ENCODE measurements at places on chromosomes 11 and 22.
A peak's percentile ranks its signal among the peaks of the same experiment; 100 is the strongest.

DNA sequence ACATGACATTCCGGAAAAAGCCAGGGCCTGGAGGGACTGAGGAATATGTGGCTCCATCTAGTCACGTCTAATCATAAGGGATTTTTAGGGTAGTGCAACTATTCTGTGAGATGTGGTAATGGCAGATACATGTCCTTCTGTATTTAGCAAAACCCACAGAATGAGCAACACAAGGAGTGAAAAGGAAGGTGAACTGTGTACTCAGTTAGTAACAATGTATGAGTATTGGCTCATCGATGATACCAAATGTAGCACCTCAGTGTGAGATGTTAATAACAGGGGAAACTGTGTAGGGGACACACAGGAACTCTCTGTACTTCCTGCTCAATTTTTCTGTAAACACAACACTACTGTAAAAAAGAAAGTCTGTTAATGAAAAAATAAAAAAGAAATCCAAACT is 42.0 kb upstream of the CARS1 start:
- no peak for DNase-seq

DNA sequence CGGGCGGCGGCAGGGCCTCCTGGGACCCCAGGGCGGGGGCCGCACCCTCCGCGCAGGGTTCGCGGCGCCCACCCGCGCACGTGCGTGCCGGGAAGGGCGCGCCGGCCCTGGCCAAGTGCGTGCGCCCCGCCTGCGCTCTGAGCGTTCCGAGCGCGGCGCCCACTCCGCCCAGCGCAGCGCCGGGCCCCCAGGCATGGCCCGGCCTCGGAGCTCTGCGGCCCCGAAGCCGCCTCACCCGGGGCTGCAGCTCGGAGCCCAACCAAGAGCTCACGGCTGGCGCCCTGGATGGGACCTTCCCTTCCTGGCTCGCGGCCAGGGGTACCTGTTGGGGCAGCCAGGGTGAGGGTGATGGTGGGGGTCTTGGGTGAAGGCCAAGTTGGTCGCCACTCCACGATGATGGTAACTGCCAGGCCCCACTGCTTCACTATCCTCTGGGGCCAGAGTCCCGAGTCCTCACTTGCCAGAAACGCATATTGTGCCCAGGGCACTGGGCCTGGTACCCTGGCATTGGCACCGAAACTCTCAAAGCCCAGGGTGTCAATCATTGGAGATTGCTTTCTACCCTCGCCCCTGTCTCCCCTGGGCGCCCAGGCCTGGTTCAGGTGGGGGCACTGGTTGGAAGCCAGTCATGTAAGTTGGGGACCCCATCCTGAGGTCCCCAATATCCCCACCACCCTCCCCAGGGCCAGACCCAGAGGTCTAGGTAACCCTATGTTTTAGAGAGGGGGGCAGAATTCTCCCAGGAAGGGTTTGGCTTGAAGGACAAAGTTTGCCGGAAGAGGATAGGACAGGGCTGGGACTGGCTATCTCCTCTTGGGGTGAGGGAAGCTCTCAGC is 882 bp downstream of the ANO1 start:
- peak; percentile 46 for DNase-seq

GRCh38 chr11:1405186-1406020 is 15.7 kb downstream of the BRSK2 start:
- DNase-seq, result no peak

GRCh38 chr11:93603225-93604007 is 58.1 kb upstream of the CEP295 start:
- DNase-seq, result no peak

GRCh38 chr11:12598330-12599256 is 75.6 kb upstream of the TEAD1 start:
- DNase-seq, result no peak

- no peak for DNase-seq
Measured at GRCh38 chr11:21965221-21965620, 227.7 kb upstream of the ANO5 start.

DNA sequence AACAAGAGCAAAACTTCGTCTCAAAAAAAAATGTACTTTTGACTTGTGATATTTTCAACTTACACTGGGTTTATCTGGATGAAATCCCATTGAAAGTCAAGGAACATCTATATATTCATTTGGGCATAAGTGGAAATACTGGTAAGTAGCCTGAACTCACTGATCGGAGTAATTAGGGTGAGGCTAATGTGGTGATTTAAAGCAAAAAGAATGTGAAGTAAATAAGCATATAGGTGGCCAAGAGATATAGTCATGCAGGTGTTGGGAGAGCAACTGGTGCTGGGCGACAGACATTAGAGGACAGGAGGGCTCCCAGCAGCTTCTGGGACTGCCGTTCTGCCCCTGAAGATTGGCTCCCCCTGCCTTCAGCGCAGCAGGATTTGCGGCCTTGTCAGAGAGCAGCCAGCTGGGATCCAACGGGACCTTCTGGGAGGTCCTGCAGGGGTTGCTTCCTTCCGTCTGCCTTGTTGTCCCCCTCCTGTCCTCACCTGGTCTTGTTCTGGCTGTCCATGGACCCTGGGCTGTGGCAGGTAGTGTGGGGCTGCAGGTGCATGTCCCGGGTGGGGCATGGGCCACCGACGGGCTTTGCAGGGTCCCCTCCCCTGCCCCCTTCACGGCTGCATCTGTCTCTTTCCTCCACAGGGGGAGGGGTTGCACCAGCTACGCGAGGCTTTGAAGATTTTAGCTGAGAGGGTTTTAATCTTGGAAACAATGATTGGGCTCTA is 14.1 kb downstream of the RHBDD3 start:
- DNase-seq, result no peak

- DNase-seq, result no peak
Measured at GRCh38 chr22:40276996-40277823, 69.1 kb upstream of the ADSL start.

- no peak for DNase-seq
Measured at GRCh38 chr11:92711926-92712325, 257.5 kb upstream of the MTNR1B start.
